ENCODE measurements at places on chromosomes 7 and 10.

- no peak for DNase-seq
Observed at GRCh38 chr7:107023522-107024151, 20.9 kb upstream of the PRKAR2B start.

DNA sequence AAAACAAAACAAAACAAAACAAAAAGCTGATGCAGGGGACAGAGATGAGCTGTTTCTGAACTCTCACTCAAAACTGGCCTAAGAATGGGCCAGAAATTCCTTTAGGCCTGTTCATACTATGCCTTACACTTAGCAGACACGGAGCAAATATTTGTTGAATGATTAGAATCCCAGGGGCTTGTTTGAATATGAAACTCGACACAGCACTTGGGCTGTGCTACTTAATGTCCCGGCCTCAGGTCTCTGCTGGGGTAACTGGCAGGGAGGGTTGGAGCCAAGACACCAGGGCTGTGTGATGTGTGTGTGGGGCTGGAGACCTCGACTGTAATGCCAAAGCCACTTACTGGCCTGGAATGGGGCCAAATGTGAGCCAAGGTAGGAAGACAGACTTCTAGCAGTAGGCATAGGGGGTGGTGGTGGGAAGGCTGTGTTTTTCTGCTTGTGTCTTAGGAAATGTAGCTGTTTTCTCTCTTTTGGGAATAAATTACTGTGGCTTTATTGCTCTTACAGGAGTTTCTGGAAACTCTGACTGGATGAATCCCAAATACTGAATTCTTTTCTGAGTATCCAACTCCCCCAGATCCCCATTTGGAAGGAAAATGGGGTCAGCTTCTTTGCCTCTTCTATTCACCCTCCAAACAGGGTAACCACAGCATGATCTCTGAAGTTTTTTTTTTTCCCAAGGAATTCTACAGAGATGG lies 66.7 kb downstream of the EMX2 start:
- DNase-seq: no peak

DNA sequence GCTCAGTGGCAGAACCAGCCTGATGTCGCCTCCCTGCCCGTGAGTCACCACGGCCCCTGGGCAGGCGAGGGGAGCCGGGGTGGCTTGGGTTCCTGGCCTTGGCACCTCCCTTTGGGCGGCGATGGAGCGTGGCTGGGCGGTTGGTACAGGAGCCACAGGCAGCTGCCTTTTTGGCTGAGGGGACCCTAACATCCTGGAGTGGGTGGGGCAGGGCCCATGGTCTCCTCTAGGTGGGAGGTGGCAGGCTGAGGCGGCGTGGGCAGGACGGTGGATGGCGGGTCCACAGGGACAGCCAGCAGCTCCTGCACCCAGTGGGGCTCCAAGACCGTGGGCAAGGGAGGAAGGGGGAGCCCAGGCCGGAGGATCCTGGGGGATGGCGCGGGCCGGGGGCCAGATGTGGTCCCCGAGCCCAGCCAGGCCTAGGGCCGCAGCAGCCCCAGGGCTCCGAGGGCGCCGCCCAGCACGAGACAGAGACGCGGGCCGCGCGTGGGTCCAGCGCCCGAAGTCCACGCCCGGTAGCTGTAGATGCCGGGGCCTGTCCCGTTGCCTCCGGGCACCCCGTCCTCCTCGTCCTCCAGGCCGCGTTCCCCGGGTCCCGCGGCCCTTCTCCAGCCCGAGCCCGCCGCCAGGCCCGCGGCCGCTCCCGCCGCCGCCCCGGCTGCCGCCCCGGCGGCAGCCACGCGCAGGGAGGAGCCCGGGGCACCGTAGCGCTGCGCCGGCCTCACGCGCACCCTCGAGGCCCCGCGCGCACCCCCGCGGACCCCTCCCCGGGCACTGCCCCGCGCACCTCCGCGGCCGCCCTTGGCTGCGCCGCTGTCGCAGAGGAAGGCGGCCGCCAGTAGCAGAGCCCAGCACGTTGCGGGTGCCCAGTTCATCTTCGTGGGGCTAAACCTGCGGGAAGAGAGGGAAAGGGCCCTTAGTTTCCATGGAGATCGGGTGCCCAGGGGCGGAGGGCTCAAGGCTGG lies 1.3 kb downstream of the SPRN start:
- no peak for DNase-seq

GRCh38 chr10:80407812-80408241 lies 524 bp upstream of the PRXL2A start:
- no peak for DNase-seq

DNA sequence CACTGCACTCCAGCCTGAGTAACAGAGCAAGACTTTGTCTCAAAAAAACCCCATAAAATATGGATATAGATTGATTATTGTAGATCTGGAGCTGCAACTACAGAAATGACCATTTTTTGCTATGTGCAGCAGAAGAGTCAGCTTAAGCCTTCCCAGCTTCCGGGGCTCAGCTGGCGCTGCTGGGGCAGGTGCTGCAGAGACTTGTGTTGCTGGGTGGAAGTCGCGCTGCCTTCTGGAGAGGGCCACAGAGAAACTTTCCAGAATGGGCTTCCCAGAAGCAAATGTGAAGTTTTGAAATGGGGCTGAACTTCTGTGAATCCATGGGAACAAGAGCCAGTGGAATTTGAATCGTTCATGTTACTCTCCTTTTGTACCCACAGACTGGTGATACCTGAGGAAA lies 37.3 kb upstream of the RSBN1L start:
- DNase-seq: no peak

DNA sequence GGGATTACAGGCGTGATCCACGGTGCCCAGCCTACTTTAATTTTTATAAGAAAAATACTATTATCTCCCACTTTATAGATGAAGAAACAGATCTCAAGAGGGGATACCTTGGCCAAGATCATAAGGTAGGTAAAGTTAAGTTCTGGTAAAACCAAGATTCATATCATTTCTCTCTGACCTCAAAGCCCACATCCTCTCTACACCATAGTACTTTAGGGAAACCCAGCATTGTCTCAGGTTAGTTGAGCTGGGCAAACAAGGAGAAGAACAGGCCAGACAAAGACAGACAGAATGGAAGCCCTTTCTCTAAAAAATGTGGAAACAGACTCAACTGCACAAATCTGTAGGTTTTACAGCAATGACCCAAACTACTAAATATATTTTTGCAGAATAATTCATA lies 197.7 kb upstream of the FRMD4A start:
- no peak for DNase-seq
